Psoas muscle (tissue), 8 donors: ENCODE measurements at places on chromosomes 2 and 18. TPM values are rescaled to one million over a fixed set of nuclear protein-coding genes. Genes with fewer than 3 reads are reported as not detected.
A peak's percentile ranks its signal among the peaks of the same experiment; 100 is the strongest.

RIT2 gene
- total RNA-seq, result not detected

CELF4 gene
- total RNA-seq, result 0.28 TPM

CXCR1 gene
- total RNA-seq, result 0.96 TPM

NPPC gene
- 1.4 TPM for total RNA-seq

KIAA1328 gene
- total RNA-seq, result 3.1 TPM

DLGAP1 gene
- total RNA-seq, result 0.22 TPM

GPR55 gene
- 0.32 TPM for total RNA-seq

CTAGE1 gene
- total RNA-seq, result not detected

PDCD1 gene
- not detected for total RNA-seq

- no peak for DNase-seq
- no peaks in the 10 kb centered on the region for H3K36me3 ChIP-seq
- no peak overlapping the region for H3K4me3 ChIP-seq
- no peaks in the 10 kb centered on the region for H3K27me3 ChIP-seq
- H3K4me1 ChIP-seq, result no peaks in the 10 kb centered on the region
- H3K27ac ChIP-seq, result no peak overlapping the region
Observed at GRCh38 chr2:224994242-224994823, 47.9 kb downstream of the DOCK10 start.

DNA sequence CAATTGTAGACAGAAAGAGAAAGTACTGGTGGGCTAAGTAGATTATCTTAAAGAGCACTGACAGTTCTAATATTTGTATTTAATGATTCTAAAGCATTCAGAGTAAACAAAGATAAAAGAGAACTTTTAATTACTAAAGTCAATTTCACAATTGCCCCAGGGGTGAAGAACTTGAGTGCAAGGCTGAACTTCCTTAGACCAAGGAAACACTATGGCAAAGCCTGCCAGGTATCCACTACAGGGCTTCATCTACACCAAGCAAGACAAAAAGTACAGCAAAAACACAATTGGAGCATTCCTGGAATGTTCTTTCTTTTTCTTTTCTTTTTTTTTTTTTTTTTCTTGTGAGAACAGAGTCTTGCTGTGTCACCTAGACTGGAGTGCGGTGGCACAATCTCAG is 46.9 kb upstream of the NDUFV2 start:
- no peak overlapping the region for H3K4me3 ChIP-seq
- no peak for DNase-seq
- H3K27ac ChIP-seq, result no peak overlapping the region
- H3K36me3 ChIP-seq, result no peaks in the 10 kb centered on the region
- no peaks in the 10 kb centered on the region for H3K4me1 ChIP-seq

GRCh38 chr2:85131116-85131515 is 2.1 kb upstream of the TCF7L1 start:
- H3K4me3 ChIP-seq, result no peak overlapping the region
- H3K36me3 ChIP-seq, result no peaks in the 10 kb centered on the region
- H3K4me1 ChIP-seq, result peaks cover 8% of the 10 kb centered on the region
- H3K27me3 ChIP-seq, result no peaks in the 10 kb centered on the region

DNA sequence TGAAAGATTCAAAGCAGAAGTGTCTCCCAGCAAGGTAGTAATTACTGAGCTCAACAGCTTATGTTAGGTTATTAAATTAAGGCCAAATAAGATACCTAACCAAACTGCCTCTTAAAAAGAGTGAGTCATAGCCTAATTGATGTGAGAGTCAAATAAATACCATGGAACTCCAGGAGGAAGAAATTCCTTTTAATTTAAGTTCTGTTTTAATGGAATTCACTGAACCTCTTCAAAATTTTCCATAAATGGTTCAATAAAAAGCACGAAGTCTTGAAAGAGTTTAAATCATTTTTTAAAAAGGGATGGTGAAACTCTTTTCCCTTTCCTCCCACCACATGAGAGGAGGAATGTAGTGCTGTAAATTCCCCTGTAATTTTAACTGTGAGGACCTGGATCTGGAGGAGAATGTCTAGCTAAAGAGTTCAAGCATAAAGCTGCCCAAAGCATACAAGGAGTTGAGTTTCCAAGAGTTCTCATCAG is 180.8 kb upstream of the MMADHC start:
- no peaks in the 10 kb centered on the region for H3K27me3 ChIP-seq
- no peak for DNase-seq
- no peaks in the 10 kb centered on the region for H3K4me1 ChIP-seq
- H3K36me3 ChIP-seq, result no peaks in the 10 kb centered on the region
- H3K4me3 ChIP-seq, result no peak overlapping the region

GRCh38 chr2:88856409-88857135 is 165.1 kb downstream of the RPIA start:
- no peak overlapping the region for H3K4me3 ChIP-seq
- no peaks in the 10 kb centered on the region for H3K4me1 ChIP-seq
- no peaks in the 10 kb centered on the region for H3K27me3 ChIP-seq
- no peaks in the 10 kb centered on the region for H3K36me3 ChIP-seq

DNA sequence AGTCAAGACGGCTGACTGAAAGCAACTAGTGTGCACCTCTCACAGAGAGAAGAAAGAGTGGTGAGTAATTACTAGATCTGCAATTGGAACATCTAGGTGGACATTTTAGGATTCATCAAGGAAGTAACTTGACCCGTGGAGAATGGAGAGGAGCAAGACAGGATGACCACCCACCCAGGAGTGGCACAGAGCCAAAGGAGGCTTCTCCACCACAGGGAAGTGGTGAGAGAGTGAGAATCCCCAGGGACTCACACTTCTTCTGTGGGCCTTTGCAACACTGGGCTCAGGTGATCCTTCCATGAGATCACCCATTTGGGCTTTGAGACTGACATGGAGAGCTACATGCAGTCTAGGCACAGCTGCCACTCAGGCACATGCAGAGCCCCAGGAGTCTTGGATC is 132.8 kb upstream of the GALNT5 start:
- H3K27me3 ChIP-seq, result no peaks in the 10 kb centered on the region
- H3K36me3 ChIP-seq, result no peaks in the 10 kb centered on the region
- DNase-seq, result no peak
- H3K27ac ChIP-seq, result no peak overlapping the region

DNA sequence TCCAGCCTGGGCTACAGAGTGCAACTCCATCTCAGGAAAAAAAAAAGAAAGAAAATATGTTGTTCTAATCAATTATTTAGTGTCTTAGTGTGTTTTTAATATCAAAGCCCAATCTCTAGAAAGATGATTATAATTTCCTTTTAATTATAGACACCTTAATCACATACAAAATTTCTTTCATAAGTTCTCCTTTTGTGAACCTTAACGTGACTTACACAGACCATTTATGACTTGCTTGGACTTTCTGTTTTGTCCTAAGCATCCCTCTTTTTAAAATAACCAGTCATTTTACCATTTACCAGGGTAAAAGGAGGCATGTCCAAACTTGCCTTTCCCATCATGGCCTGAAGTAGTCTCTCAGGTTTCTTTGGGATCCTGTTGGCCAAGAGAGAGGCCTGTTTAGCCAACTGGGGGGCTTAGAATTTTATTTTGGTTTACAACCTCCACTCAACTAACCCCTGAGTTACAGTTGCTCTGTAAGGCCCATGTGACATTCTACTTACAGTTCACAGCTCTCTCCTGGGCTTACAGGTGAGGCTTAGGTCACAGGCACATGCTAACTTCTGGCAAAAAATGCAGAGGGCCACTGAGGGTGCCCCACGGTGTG is 23.9 kb upstream of the GPR155 start:
- no peaks in the 10 kb centered on the region for H3K4me1 ChIP-seq
- peaks cover 2% of the 10 kb centered on the region for H3K27me3 ChIP-seq
- H3K36me3 ChIP-seq, result no peaks in the 10 kb centered on the region
- H3K27ac ChIP-seq, result no peak overlapping the region
- H3K4me3 ChIP-seq, result no peak overlapping the region
- DNase-seq, result no peak

DNA sequence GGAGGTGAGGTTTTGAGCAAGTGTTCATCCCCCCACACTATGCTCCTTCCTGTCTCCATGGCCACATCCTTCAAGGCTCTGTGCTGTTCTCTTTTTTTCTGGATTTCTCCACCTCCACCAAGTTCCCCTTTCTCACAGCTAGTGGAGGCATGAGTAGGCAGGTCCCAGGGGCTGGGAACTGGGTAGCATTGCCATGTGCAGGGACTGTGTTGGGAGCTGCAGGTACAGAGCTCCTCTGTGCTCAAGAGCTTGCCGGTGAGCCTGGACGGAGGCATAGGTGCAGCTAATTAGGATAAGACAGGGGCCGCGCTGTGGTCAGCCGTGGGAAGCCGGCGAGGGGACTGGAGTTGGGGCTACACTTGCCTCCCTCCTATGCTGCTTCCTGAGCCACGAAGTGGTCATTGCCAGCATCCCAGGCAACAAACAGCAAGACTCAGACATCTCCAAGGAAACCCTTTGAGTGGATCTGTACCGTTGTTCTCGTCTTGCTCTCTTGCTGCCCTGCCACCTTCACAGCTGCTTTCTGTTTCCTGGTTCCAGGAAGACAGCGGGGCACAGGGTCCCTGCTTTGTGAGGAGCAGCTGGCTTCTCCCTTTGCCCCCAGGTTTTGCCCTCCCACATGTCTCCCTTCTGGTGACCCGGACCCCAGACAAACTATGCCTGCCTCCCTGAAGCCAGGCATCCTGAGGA is 36.9 kb downstream of the ATOH8 start:
- no peaks in the 10 kb centered on the region for H3K27me3 ChIP-seq
- H3K27ac ChIP-seq, result no peak overlapping the region
- H3K4me1 ChIP-seq, result peaks cover 24% of the 10 kb centered on the region

- DNase-seq, result no peak
- no peaks in the 10 kb centered on the region for H3K27me3 ChIP-seq
- no peaks in the 10 kb centered on the region for H3K4me1 ChIP-seq
- H3K4me3 ChIP-seq, result no peak overlapping the region
Observed at GRCh38 chr2:201831469-201831868, 25.1 kb downstream of the CDK15 start.

DNA sequence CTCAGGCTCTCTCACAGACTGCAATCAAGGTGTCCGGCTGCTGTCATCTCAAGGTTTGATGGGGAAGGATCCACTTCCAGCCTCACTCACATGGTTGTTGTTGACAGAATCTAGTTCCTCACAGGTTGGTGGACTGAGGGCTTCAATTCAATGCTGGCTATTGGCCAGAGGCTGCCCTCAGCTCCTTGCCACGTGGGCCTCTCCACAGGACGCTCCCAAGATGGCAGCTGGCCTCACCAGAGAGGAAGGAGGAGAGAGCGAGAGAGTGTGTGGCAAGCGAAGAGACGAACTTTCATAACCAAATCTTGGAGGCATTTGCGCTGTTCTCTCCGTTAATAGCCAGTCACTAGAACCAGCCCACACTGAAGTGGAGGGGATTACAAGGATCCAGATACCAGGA is 13.5 kb upstream of the DNMT3A start:
- no peaks in the 10 kb centered on the region for H3K36me3 ChIP-seq
- H3K27me3 ChIP-seq, result no peaks in the 10 kb centered on the region
- H3K4me3 ChIP-seq, result no peak overlapping the region
- no peak overlapping the region for H3K27ac ChIP-seq

- H3K27ac ChIP-seq, result no peak overlapping the region
- H3K27me3 ChIP-seq, result no peaks in the 10 kb centered on the region
- H3K4me1 ChIP-seq, result no peaks in the 10 kb centered on the region
- H3K36me3 ChIP-seq, result no peaks in the 10 kb centered on the region
- no peak overlapping the region for H3K4me3 ChIP-seq
Observed at GRCh38 chr2:214104219-214104618, 306.6 kb upstream of the VWC2L start.

DNA sequence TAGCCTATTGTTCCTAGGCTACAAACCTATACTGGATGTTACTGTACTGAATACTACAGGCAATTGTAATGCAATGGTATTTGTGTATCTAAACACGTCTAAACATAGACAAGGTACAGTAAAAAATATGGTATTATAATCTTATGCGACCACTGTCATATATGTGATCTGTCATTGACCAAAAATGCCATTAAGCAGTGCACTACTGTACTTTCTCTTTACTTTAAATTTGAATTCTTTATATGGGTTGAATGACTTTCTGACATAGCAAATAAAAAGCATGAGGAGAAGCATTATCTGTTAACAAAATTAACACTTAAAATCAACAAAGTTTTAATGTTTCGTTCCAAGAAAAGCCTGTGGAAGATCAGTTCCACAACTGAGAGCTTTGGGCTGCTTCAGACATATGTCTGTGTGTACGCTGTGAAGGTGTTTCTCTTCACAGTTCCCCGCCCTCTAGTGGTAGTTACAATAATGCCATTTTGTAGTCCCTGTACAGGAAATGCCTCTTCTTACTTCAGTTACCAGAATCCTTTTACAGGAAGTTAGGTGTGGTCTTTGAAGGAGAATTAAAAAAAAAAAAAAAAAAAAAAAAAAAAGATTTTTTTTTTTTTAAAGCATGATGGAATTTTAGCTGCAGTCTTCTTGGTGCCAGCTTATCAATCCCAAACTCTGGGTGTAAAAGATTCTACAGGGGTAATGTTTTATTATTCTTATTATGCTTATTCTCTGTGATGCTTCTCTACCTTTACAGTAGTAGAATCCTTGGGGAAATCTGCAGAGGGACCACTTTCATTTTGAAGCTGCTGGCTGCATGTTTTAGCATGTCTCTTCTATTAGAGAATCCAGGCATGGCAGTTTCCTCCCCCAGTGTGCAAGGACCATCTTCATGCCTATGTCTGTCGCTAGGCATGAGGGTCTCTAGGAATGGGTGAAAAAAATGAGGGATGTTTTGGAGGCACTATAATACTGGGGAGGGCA is 54.5 kb downstream of the SCN2A start:
- no peak for DNase-seq
- H3K4me1 ChIP-seq, result no peaks in the 10 kb centered on the region
- no peak overlapping the region for H3K27ac ChIP-seq
- H3K4me3 ChIP-seq, result no peak overlapping the region

GRCh38 chr2:73250872-73251846 is 17.1 kb downstream of the CCT7 start:
- DNase-seq, result peak; percentile 63
- no peak overlapping the region for H3K4me3 ChIP-seq
- H3K27ac ChIP-seq, result peak overlapping the region; percentile 47
- peaks cover 92% of the 10 kb centered on the region for H3K36me3 ChIP-seq

- no peak for DNase-seq
- H3K36me3 ChIP-seq, result no peaks in the 10 kb centered on the region
- H3K27me3 ChIP-seq, result no peaks in the 10 kb centered on the region
- H3K4me1 ChIP-seq, result peaks cover 5% of the 10 kb centered on the region
- no peak overlapping the region for H3K27ac ChIP-seq
- no peak overlapping the region for H3K4me3 ChIP-seq
Observed at GRCh38 chr18:27136208-27136535, 48.9 kb downstream of the CHST9 start.

- H3K36me3 ChIP-seq, result no peaks in the 10 kb centered on the region
- peaks cover 8% of the 10 kb centered on the region for H3K4me1 ChIP-seq
- peak within 1 kb of the TSS; percentile 100 for H3K4me3 ChIP-seq
- peak within 1 kb of the TSS; percentile 91 for H3K27ac ChIP-seq
- no peaks in the 10 kb centered on the region for H3K27me3 ChIP-seq
Observed at GRCh38 chr2:207625014-207625907, at the start of gene METTL21A. METTL21A (minus strand) TSS chr2:207625394; CDS start chr2:207624375, 1,019 bp downstream.

GRCh38 chr18:22728481-22729105 is 204.5 kb upstream of the RBBP8 start:
- H3K27me3 ChIP-seq, result no peaks in the 10 kb centered on the region
- no peak for DNase-seq
- no peaks in the 10 kb centered on the region for H3K4me1 ChIP-seq
- no peak overlapping the region for H3K4me3 ChIP-seq
- no peak overlapping the region for H3K27ac ChIP-seq
